ENCODE measurements at places on chromosomes 1 and 21. TPM values are rescaled to one million over a fixed set of nuclear protein-coding genes. Genes with fewer than 3 reads are reported as not detected.

DNA sequence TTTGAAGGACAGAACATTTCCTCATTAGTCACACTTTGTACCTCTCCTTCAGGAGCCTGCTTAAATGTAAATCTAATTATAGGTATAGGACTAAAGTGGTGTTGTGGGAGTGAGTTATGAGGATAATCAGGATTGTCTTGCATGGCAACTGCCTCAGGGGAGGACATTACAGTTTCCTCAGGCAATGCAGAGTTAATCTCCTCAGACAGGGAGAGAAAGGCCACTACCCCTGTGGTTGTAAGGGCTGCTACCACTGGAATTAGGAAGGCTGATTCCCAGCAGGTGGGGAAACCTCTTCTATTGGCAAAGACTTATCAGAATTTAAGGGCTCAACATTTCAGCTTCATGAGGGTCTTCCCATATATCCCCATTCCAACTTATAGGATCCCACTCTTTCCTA lies 286.8 kb upstream of the PBX1 start:
- no peak for DNase-seq

- no peak for DNase-seq
Observed at GRCh38 chr1:95223110-95223509, 10.9 kb upstream of the RWDD3 start.

GRCh38 chr21:24824209-24824608 lies 783.1 kb downstream of the MRPL39 start:
- no peak for DNase-seq

GRCh38 chr1:87239997-87240605 lies 88.6 kb upstream of the LMO4 start:
- DNase-seq, result no peak

DNA sequence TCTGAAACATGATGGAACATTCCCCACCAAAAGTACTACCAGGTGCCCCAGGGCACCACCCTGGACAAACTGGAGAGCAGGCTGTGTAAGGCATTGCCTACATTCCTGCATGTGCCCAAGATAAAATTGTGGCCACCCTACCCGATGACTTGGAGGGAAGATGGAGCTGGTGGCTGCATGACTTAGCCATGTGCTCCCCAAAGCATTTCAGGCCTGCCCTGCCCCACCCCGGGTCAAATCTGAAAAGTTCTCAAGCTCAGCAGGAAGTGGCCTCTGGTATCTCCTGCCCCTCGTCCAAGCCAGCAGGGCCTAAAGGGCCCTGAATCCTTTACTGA lies 8.5 kb downstream of the CD2 start:
- DNase-seq, result no peak

DNA sequence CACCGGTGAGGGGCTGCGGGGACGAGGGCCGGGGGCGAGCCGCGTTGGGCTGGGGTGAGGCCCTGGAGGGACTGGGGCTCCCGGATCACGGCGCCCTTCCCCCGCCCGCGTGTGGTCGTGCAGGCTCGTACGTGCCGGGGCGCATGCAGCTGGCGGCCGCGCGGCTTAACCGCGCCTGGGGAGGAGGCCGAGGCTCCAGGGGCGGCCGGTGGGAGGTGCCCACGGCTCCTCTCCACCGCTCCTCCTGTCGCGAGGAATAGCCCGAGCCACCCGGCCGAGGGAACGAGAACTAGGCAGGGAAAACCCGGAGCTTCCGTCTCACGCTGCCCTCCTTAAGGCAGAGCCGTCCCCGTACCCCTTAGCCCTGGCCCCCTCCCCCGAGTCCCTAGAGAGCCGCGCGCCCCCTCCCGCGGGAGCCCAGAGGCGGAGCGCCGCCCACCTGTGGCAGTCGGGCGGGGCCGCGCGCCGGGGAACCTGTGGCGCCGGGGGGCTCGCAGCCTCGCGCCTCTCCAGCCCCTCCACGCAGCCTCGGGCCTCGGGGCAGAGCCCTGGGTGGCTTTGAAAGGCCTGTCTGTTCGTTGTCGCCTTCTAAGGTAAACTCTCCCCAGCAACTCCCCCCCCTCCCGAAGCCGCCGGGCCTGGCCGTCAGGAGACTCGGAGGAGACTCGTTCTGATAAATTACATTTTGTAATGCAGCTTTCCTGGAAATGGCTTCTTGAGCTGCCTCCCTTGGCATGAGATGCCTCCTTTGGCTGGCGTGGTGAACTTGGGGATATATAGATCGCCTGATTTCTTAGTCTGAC lies 746 bp downstream of the AK4 start:
- peak; percentile 28 for DNase-seq

The CLCA4 gene
- not detected for total RNA-seq

The HHIPL2 gene
- total RNA-seq, result 0.36 TPM

The LAX1 gene
- total RNA-seq, result not detected

The LCE3E gene
- not detected for total RNA-seq

GRCh38 chr1:226310245-226310540 lies 1.2 kb upstream of the LIN9 start:
- no peak for DNase-seq

DNA sequence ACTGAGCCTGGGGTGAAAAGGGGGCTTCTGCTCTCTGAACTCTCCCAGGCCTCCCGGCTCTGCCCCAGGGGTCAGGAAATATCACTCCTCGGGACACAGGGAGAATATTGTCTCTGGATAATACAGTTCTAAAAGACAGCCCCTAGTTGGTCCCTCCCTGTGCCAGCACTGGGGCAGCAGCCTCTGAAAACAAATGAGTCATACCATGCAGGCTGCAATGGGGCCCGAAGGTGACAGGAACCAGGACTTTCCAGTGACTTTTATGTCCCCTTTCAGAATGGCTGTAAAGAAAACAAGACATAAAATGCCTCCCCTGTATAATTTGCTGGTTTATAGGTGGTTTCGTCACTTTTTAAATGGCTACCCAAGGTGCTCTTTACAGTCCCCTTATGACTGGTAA lies 360.0 kb downstream of the NPHP4 start:
- DNase-seq, result no peak

The PPIAL4G gene
- total RNA-seq, result 1.3 TPM

- DNase-seq, result no peak
Observed at GRCh38 chr1:70978623-70979022, 69.0 kb downstream of the PTGER3 start.

GRCh38 chr1:5271264-5271663 lies 616.9 kb downstream of the AJAP1 start:
- DNase-seq, result no peak

DNA sequence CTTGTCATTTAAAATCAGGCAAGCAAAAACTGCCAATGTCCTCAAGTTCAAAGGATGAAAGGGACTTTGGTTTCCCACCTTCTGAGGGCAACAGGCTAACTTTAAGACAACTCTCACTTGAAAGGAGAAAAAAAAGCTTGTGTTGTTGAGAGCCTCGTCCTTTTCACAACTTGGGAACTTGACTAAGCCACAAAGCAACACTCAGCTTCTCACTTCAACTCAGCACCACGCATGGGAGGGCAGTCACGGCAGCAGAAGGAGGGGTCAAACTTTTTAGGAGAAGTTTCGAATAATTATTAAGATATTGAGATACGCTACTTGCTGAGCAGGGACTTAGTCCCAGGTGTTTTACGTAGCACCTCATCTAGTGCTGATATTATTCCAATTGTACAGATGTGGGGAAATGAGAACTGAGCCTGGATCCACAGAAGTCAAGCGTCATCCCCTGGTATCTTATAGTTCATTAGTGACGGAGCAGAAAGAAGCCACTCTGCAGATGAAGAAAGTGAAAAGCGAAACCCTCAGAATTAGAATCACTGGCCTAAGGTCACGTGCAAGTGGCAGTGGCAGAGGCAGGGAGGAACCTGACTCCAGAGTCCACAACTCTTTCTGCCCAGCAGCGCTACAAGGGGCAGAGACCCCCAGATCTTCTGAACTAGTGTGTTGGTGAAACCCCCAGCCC lies 83.6 kb downstream of the JAK1 start:
- no peak for DNase-seq

- no peak for DNase-seq
Observed at GRCh38 chr1:28199328-28200233, 23.1 kb upstream of the PTAFR start.

- peak; percentile 88 for DNase-seq
Observed at GRCh38 chr1:109248797-109249629, at the start of gene CELSR2. TSS of gene CELSR2 (plus strand) at chr1:109249539. CDS start at chr1:109250080, 541 bp downstream.

DNA sequence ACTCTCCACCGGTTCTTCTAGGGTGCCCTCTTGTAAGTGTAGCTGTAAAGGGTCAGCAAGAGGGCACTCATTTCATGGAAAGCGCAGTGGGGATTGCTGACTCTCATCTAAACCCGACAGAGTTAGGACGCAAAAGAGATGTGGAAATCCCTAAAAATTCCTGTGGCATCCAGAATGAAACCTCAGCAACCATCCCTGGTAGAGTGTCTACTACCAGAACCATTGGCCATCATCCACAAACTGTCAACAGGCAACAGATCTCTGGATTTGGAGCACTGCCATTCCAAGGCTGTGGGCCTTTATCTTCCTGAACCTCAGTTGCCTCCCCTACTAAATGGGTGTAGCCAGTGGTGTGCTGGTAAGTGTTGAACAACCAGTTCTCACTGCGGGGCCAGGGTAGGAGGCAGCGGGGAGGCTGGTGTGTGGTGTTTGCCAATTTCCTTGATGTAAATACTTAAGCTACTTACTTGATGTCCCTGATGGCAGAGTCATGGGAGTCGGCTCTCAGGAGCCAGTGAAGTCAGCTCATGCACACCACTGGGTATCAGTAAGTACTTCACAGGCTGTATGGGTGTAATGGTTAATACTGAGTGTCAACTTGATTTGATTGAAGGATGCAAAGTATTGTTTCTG lies 195.8 kb downstream of the KAZN start:
- no peak for DNase-seq

The ABCG1 gene
- total RNA-seq, result 14.2 TPM

DNA sequence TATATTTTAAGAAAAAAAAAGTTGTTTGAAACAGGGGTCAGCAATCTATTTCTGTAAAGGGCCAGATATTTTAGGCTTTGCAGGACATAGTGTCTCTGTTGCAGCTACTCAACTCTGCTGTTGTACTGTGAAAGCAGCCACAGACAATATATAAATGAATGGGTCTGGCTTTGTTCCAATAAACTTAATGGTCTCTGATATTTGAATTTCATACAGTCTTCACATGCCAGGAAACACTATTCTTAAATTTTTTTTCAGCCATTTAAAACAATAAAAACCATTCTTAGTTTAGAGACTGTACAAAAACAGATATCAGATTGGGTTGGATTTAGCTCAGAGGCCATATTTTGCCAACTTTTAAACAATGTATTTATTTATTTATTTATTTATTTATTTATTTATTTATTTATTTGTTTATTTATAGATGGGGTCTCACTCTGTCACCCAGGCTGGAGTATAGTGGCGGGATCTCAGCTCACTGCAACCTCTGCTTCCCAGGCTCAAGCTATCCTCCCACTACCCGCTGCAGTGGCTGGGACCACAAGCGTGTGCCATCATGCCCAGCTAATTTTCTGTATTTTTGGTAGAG lies 102.8 kb downstream of the DNM3 start:
- DNase-seq, result no peak

GRCh38 chr1:41892301-41892781 lies 26.4 kb downstream of the HIVEP3 start:
- DNase-seq, result no peak

DNA sequence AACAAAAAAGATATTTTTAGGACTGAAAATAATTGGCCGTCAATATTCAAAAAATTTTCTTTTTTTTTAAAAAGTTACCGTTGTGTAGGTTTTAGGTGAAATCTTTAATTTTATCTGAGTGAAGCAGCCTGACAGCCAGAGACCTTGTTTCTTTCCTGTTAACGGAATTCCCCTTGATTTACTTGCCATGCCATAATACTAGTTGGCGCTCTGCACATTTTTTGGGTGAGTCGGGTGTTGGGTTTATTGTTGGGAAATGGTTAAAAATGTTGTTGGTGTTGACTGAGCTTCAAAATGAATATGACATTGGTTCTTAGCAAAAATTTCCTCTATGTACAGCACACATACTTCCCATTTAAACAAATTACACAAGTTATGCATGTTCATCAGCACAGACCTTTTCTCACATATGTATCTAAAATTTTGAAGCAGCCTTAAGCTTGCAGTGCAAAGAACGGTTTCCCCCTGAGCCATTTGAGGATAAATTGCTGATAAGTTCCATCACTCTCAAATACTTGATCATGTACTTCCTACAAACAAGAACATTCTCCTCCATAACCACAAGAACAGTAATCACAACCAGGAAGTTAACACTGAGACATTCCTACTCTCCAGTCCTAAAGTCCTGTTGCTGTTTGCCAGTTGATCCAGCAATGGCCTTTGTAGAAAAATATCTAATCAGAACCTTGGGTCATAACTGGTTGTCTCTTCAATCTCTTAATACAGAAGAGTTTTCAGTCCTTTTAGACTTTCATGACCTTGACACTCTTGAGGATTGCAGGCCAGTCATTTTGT lies 34.2 kb downstream of the CAMTA1 start:
- DNase-seq, result no peak

DNA sequence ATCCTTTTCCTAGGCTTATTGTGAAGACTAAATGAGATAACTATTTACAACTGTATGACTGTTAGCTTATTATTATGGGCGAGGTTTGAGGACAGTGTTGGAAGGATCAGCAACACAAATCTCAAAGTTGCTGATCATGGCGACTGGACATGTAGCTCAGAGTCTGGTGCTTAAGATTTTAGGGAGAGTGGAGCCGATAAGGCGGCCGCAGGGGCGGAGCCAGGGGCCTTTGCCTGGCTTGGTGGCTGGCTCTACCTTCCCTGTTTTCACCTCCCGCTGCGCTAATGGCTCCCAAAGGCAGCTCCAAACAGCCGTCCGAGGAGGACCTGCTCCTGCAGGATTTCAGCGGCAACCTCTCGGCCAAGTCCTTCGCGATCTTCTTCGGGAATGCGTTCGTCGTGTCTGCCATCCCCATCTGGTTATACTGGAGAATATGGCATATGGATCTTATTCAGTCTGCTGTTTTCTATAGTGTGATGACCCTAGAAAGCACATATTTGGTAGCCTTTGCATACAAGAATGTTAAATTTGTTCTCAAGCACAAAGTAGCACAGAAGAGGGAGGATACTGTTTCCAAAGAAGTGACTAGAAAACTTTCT lies 45.5 kb downstream of the GIPC2 start:
- no peak for DNase-seq

The MARCKSL1 gene
- total RNA-seq, result 164 TPM

GRCh38 chr1:228396770-228397662 lies 9.6 kb downstream of the TRIM11 start:
- no peak for DNase-seq

The RORC gene
- 0.18 TPM for total RNA-seq

DNA sequence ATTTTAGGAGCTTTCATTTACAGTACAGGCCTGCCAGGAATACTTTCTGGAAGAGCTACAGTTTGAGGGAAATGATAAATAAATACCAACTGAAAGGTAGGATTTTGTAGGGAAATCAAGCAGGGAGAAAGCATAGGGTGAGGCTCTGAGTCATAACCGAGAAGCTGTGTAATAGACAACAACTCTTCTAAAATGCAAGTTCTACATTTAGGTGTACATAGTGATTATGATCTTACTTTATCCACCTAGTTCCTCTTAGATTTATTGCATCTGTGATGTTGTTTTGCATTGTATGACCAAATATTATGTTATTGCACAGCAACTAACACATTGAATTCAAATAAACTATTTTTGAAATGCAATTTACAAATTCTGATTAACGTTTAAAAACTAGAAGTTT lies 819.3 kb downstream of the PLA2G4A start:
- DNase-seq, result no peak

The RYR2 gene
- total RNA-seq, result 19.4 TPM

- no peak for DNase-seq
Observed at GRCh38 chr1:88774151-88774556, 90.1 kb downstream of the PKN2 start.

Measured in cerebellum (tissue), 4 donors.